Stimulated activated naive CD8-positive, alpha-beta T cell treated with anti-CD3 and anti-CD28 coated beads, Interleukin-15, Interleukin-2, amounts not matched to agents 100 U/mL and 50 U/mL, for 24 hours (primary cell): ENCODE measurements at places on chromosomes 16 and 17.

- peak; percentile 4 for DNase-seq
Measured at GRCh38 chr16:1786242-1787055, 3.7 kb downstream of the NUBP2 start.

DNA sequence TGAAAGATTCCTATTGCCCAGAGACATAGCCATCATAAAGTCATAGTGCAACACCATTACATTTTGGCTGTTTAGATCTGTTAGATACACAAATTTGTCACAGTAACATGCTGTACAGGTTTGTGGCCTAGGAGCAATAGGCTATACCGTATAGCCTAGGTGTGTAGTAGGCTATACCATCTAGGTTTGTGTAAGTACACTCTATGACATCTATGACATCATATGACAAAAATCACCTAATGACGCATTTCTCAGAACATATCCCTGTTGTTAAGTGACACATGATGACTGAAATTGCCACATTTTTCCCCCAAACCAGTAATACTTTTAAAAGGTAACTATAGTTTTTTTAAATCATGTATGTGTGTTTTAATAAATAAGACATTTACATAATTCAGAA, 43.3 kb downstream of the NLK start:
- DNase-seq: no peak

GRCh38 chr17:29358416-29358815, 31.7 kb upstream of the TAOK1 start:
- no peak for DNase-seq

GRCh38 chr17:17849845-17850373, 13.1 kb upstream of the SREBF1 start:
- DNase-seq: peak; percentile 82

GRCh38 chr17:3035968-3036280, 27.5 kb downstream of the OR1D5 start:
- DNase-seq: no peak

DNA sequence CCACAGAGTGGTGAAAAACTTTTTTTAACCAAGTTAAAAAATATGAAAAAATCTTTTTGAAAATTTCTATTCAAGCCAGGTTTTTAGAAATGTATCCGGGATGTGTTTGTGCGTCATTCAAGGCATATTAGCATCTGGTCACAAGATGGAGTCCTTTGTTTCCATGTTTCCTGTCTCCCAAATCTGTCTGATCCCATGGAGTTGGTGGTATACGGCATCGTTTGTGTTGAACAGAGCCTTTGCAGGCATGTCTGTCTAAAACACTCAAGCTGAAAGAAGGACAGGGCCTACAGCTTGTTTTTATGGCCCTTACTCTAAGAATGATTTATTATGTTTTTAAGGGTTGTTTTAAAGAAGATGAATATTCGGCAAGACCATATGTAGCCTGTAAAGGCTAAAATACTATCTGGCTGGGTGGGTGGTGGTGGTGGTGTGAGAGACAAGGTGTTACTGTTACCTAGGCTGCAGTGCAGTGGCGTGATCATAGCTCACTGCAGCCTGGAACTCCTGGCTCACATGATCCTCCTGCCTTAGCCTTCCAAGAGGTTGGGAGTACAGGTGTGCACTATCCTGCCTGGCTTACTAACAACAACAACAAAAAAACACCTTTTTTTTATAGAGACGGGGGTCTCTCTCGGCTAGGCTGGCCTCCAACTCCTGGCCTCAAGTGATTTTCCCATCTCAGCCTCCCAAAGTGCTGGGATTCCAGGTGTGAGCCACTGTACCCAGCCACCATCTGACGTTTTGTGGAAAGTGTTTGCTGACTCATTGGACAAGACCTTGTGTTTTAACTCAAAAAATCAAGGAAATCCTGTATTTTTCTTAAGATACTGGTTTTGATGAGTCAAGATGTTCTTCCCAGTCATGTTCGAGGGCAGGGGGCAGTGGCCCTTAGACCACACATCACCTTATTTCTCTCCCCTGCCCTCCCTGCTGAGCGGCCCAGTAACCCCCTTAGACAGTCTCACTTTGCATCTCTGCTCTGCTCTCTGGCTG, 52.2 kb downstream of the NDE1 start:
- no peak for DNase-seq

DNA sequence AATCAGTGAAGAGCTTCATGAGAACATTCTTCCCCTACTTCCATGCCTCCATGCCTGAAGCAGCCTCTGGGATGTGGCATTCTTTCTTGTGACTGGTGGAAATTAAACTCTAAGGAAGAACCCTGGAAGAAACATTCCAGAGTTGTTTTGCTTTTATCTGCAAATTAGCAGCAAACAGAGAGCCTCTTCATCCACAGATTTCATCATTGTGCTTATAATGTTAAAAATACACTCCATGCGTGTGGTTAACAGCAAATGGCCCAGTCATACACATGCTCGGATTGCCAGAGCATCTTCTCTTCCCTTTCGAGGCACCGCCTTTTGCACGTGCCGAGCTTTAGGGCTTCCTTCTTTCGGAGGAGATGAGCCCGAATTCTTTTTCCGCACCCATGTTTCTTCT, 411.3 kb downstream of the SNX29 start:
- DNase-seq: no peak

DNA sequence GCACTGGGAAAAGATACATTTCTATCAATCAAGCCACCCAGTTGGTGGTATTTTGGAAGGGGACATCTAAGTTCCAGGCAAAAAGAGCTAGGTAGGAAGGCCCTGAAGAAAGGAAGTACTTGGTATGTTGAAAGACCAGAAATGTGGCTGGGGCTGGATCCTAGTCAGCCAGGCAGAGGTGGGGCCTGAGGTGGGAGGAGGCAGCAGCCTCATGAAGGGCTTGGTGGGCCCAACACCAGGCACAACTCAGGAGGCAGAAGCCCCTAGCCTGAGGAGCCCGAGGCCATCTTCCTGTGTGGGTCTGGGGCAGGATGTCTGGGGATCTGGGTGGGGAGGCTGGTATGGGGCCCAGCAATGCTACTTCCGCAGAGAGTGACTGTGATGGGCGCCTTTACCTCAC, 105.9 kb downstream of the SALL1 start:
- no peak for DNase-seq

DNA sequence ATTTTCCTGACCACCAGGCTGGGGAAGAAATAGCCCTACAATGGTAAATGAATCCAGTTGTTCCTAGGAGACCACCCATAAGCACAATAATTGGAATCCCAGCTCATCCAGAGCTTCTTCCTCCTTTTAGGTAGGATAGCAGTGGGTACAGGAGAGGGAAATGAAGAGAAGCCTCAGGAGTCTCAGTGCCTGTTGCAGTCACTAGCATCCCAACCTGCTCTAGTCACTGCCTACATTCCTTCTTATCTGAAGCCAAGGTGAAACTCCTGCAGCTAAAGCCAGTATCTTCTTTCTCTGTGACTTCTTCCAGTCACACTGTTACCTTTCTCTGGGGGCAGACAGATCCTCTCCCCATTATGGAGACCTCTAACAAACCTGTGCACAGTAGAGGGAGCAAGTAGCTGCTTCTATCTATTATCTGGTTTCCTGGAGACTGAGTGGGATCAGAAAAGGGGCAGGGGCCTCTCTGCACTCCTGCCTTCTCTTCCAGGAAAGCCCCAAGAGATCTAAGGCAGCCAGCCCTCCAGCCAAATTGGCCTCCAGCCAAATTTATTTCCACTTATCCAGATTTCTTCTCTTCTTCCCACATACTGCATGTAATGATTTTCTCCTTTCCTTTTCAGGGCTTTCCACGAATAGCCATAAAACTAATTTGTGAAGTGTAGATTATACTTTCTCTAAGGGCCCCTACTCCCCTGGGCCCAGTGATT, 85.5 kb downstream of the SSH2 start:
- DNase-seq: no peak

DNA sequence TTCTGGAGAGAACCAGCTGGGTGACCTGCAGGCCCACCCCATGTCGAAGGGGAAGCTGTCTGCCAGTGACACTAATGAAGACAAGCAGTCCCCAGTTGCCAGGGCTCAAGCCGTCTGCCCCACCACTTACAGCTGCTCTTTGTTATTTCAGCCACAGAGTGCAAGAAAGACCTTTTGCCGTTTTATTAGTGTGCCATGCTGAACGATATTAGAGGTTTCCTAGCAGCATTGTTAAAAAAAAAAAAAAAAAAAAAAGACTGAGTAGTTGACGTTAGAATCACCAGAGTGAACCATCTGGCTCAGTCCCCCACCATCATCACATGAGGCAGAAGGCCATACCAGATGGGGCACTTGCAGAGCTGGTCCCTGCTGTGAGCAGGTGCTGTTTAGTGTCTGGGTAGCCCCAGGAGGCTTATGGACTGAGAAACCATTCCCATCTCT, 26.5 kb upstream of the SLC39A11 start:
- DNase-seq: no peak

DNA sequence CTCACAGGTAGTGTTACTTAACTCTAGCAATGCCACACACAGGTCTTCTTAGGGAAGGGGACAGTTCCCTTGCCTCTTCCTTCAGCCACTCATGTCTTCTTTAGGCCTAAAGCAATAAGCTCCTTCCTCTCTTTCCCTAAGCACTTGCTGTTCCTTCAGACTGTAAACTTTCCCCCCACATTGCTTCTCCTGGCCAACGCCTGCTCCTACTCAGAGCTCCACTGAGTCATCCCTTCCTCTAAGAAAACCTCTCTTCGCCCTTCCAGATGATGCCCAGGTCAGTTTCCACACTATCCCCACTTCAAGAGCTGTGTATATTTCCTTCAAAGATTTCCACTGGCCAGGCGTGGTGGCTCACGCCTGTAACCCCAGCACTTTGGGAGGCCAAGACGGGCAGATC, 12.5 kb upstream of the EPOP start:
- no peak for DNase-seq

GRCh38 chr16:78244131-78244895, 144.9 kb downstream of the WWOX start:
- no peak for DNase-seq

GRCh38 chr16:75254359-75254837, 3.0 kb upstream of the BCAR1 start:
- no peak for DNase-seq

GRCh38 chr16:76222087-76222486, 55.1 kb upstream of the CNTNAP4 start:
- DNase-seq: no peak

DNA sequence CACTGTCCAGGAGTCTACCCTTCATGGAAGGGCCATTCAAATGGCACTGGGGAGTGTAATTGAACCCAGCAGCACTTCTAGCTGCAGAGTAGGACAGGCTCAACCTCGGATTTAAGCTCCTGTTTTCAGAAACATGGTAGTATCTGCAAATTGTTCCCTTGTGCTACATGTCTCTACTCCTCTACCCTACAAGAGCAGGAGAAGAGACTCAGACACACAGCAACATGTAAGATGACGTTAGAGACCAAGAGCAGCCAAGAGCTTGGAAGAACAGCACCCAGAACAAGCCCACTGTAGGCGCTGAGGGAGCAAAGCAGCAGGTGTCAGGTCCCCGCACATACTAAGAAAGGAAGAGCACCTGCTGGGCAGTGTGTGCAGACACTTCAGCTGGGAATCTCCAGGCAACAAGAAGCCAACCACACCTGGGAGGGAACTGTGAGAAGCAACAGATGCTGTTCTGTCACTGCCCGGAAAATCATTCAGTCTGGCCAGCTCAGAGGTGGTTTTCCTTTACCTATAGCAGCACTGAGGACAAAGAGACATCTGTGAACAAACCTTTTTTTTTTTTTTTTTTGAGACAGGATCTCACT, 35.6 kb upstream of the MNT start:
- DNase-seq: no peak
